ENCODE measurements at places on chromosomes 11 and 22.

- no peak for DNase-seq
Measured at GRCh38 chr22:44225091-44225689, 44.5 kb downstream of the PARVG start.

DNA sequence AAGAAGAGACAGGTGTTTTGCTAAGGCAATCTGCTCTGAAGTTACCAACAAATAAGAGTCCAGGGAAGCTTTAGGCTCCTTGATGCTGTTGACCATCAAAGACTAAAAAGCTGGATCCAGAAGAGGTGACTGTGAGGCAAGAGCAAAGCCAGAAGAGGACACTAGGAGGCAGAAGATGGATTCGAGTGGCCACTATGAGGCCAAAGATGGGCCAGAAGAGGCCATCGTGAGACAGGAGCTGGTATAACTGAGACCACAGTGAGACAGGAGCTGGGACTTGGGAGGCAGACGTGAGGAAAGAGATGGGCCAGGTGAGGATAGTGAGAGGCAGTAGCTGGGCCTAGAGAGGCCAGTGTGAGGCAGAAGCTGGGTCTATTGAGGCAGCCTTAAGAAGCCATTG lies 37.7 kb downstream of the OR4C45 start:
- no peak for DNase-seq

DNA sequence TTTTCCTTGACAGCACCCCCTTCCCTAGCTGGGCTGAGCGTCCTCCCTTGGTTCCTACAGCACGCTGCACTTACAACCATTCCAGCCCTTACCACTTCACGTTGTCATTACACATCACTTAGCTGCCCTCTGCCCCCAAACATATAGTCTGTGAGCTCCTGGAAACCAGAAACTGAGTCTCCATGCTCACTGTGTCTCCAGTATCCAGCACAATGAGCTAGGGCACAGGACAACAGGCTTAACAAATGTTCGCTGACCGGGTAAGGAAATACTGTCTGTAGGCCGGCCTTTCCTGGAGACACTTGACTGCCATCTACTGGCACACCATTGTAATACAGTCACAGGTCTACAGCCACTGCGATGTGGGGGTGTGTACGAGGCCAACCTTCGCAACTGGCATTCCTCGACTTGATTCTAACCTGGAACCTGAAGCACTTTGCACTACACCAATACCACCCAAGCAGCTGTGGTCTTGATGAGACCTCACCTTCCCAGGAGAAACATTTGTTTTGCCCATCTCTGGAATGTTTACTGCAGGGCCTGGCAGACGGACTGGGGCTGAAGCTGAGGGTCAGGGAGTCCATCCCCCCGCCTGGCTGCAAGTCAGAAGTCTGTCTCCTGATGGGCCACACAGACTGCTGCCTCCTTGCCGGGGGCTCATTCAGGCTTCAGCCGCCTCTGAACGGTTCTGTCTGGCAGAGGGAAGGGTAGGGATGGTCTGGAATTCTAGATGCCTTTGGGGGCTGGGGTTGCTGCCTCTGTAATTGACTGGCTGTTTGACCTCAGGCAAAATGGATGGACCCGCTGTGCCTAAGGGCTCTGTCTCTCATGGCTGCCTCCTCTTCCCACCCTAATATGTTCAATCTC lies 72.0 kb downstream of the SYN3 start:
- DNase-seq = peak; percentile 83

DNA sequence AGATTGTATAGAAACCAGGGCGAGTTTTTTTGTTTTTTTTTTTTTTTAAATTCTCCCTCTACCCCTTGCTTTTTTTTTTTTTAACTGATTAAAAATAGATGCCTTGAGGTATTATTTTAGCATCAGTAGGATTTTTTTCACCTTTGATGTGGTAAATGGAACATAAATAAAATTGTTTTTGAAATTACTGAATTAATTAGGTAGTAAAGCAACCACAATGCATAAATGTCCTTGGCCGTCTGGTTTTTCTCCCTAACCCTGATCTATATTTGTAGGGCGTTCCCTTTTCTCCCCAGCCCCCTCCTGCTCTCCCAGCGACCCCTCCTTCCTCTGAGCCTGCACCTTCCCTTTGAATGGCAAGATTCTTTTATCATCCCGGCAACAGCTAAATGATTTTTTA lies 107.8 kb downstream of the ZBTB16 start:
- DNase-seq = no peak

DNA sequence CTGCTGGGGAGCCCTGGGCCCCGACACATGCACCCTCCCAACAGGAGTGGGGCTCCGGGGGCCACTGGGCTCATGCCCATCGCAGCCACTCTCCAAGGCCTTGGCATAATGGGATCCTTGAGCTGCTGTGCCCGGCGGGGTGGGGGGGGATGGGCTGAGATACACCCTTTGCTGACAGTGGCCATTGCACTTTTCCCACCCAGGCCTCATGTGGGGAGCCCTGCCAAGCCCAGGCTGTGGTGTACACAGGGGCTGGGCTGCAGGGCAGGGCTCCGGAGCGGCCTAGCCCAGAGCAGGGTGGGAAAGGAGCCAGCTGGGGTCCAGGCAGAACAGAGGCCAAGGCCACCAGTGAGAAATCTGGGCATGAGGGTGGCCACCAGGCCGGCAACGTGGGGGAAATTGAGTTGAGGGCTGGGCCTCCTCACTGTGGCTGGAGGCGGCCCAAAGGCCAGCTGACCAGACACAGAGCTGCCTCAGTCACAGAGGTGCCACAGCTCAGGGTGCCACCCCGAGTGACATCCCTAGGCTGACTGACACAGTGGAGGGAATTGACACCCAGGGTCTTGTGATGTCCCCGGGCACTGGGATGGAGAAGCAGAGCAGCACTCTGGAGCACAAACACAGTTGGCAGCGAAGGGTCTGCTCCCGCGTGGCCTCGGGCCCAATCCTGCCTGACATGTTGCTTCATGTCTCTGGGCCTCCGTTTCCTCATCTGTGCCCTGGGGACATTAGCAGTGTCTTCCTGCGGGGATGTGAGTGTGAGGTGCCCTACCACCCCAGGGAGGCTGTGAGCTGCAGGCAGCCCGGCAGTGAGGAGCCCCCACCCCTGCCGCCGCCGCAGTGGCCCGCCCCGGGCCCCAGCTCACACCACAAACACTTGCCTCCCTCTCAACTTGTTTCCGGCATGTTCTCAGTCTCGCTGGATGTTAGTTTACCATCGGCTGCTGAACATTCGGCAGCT lies 30.4 kb downstream of the RTN4R start:
- no peak for DNase-seq

GRCh38 chr11:134438542-134439537 lies 26.8 kb upstream of the B3GAT1 start:
- no peak for DNase-seq
